Activated CD4-positive, alpha-beta memory T cell treated with anti-CD3 and anti-CD28 coated beads, Interleukin-2, amount 10 ng/mL, durations not matched to agents 7 days and 5 days (primary cell): ENCODE measurements at places on chromosomes 1 and 21. TPM values are rescaled to one million over a fixed set of nuclear protein-coding genes. Genes with fewer than 3 reads are reported as not detected.

The GJA8 gene
- total RNA-seq = not detected

The ADAMTS5 gene
- total RNA-seq = not detected

The FABP3 gene
- not detected for total RNA-seq

The AIRE gene
- 0.58 TPM for total RNA-seq

The SLAMF7 gene
- 13.7 TPM for total RNA-seq

The PLPP3 gene
- not detected for total RNA-seq

The MXRA8 gene
- total RNA-seq = 0.18 TPM

The CFAP141 gene
- total RNA-seq = not detected

The MTARC1 gene
- total RNA-seq = not detected

The NFYC gene
- total RNA-seq = 84.1 TPM

The S100B gene
- total RNA-seq = not detected

The AKR1A1 gene
- 144 TPM for total RNA-seq

The NECTIN4 gene
- total RNA-seq = not detected

The KCND3 gene
- total RNA-seq = not detected

The NGF gene
- total RNA-seq = not detected

The GNG4 gene
- total RNA-seq = 0.18 TPM

The COQ8A gene
- 18.5 TPM for total RNA-seq

The G0S2 gene
- 7.3 TPM for total RNA-seq

The DCST1 gene
- not detected for total RNA-seq

The SPRR2E gene
- total RNA-seq = not detected

The OXCT2 gene
- 1.0 TPM for total RNA-seq

The IVL gene
- not detected for total RNA-seq

The FCER1A gene
- not detected for total RNA-seq

The OPRD1 gene
- total RNA-seq = not detected

The INAVA gene
- total RNA-seq = 0.45 TPM

The MPL gene
- total RNA-seq = not detected

The CACNA1E gene
- total RNA-seq = not detected

The TEX38 gene
- not detected for total RNA-seq

The KIRREL1 gene
- total RNA-seq = not detected

The S100A2 gene
- total RNA-seq = 0.85 TPM

The OLFML3 gene
- 0.45 TPM for total RNA-seq

The MYOG gene
- total RNA-seq = not detected

The IGSF9 gene
- not detected for total RNA-seq

The NHLH1 gene
- total RNA-seq = 0.40 TPM
